ENCODE measurements at places on chromosomes 6 and 20.
A peak's percentile ranks its signal among the peaks of the same experiment; 100 is the strongest.

- DNase-seq: no peak
Measured at GRCh38 chr6:815348-815738, 122.4 kb upstream of the EXOC2 start.

- no peak for DNase-seq
Measured at GRCh38 chr6:33967265-33967767, 163.5 kb upstream of the MLN start.

GRCh38 chr6:138492871-138493270 is 6.4 kb downstream of the NHSL1 start:
- no peak for DNase-seq

GRCh38 chr6:75300531-75300855 is 15.9 kb upstream of the TMEM30A start:
- no peak for DNase-seq

GRCh38 chr20:23111307-23111943 is 25.3 kb upstream of the CD93 start:
- DNase-seq: no peak

- DNase-seq: no peak
Measured at GRCh38 chr6:74420221-74420620, 724.2 kb downstream of the CD109 start.

DNA sequence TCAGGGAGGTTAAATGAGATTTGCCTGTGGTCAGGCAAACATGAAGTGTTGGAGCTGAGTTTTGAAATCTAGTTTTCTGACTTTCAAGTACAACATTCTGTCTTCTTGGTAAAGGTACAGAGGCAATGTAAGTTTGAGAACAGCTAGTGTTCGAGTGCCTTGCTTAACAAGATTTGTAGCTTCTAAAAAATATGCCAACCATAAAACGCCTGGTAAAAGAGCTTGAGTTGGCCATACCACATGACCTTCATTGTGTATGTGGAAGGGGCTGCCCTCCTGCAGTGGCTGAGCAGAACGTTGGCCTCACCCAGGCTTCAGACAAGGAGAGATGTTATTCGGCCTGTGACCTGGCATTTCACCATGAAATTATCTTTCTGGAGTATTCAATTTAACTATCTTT is 86.5 kb downstream of the MAP7 start:
- DNase-seq: no peak

DNA sequence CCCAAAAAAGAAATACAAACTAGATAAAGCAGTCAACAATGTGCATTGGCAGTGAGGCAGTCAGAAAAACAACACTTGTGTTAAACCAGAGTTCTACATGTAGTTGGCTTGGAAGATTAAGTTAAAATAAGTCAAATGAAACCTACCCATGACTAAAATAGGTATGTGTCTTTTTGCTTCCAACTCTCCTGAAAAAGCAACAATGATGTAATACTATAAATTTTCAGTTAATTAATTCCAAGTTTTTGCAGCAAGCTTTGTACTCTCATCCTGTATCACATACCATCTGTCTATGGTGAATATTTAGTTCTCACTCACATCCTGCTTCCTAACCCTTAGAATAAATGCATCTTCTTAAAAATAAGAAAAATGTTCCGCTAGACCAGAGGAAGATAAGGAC is 261.5 kb downstream of the KIF16B start:
- DNase-seq: no peak

DNA sequence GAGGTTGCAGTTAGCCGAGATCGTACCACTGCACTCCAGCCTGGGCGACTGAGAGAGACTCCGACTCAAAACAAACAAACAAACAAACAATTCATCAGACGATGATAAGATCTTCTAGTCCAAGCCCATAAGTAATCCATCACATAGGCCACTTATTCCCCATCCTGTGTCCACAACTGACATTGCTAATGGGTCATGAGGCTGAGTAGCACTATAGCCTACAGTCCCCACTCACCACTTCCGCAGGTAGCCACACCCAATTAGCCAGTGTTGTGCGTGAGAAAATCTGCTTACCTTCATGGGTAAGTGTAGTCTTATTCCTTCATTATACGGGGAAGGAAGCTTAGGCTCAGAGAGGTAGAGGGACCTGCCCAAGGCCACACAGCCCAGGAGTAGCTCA is 13.1 kb downstream of the JPH2 start:
- DNase-seq: no peak

DNA sequence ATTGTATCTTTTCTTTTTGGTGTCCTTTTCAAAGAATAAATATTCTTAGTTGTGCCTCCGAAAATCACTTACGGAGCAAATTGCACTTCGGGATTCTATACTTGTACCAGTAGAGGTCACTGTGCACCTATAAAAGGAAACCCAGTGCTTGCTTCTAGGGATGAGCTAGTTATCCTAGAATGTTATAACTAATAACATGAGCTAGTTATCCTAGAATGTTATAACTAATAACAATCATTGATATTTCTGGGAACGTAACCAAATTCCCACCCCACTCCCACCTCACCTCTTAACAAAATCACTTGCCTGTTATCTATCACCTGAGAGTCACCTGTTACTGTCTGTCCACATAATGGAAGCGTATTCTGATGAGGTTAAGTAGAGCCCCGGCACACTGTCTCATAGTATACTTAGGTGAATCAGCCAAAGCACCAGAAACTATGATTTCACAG is 126.9 kb upstream of the TIAM2 start:
- no peak for DNase-seq

- DNase-seq: no peak
Measured at GRCh38 chr6:15922510-15923250, 206.2 kb upstream of the MYLIP start.

DNA sequence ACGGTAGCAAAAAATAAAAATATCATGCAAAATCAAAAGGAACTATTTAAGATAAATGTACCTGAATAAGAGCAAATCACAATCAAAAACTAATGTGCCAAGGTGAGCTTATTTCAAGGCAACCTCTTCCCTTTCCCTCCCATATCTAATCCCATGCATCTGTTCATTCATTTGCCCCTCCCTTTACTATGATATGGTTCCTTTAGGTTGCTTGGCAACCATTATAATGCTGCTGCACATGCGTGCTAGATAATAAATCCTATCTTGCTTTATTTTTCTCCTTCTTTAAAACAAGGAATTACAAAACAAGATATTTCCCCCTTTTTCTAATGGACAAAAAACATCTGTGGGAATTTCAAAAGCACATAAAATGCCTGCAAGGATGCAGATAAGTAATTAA is 318.2 kb upstream of the POU3F2 start:
- no peak for DNase-seq

- DNase-seq: no peak
Measured at GRCh38 chr6:138821519-138821918, 25.6 kb downstream of the ECT2L start.

- DNase-seq: no peak
Measured at GRCh38 chr20:52793339-52793963, 178.7 kb upstream of the TSHZ2 start.

- no peak for DNase-seq
Measured at GRCh38 chr6:150228072-150228733, 85.4 kb downstream of the PPP1R14C start.

GRCh38 chr6:12576389-12576788 is 140.2 kb upstream of the PHACTR1 start:
- DNase-seq: no peak

DNA sequence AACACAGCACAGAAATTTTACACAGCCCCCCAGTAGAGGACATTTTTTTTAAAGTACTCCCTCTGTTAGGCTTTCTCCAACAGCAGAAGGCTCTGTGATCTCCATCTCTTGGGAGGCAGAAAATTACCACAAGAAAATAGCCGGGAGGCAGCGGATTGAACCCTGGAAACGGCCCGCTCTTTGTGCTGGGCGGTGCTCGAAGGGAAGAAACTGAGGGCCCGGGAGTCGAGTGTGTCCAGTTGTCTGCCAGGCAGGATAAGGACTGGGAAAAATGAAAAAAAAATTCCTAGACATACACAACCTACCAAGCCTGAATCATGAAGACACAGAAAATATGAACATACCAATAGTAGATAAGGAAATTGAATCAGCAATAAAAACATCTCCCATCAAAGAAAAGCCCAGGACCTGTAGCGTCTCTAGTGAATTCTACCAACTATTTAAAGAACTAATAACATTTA is 31.5 kb downstream of the POM121L2 start:
- DNase-seq: no peak

- no peak for DNase-seq
Measured at GRCh38 chr6:29965873-29966601, 23.7 kb downstream of the HLA-A start.

- no peak for DNase-seq
Measured at GRCh38 chr20:58403272-58403671, 14.2 kb downstream of the VAPB start.

GRCh38 chr6:73586416-73586974 is 65.7 kb upstream of the EEF1A1 start:
- DNase-seq: no peak

DNA sequence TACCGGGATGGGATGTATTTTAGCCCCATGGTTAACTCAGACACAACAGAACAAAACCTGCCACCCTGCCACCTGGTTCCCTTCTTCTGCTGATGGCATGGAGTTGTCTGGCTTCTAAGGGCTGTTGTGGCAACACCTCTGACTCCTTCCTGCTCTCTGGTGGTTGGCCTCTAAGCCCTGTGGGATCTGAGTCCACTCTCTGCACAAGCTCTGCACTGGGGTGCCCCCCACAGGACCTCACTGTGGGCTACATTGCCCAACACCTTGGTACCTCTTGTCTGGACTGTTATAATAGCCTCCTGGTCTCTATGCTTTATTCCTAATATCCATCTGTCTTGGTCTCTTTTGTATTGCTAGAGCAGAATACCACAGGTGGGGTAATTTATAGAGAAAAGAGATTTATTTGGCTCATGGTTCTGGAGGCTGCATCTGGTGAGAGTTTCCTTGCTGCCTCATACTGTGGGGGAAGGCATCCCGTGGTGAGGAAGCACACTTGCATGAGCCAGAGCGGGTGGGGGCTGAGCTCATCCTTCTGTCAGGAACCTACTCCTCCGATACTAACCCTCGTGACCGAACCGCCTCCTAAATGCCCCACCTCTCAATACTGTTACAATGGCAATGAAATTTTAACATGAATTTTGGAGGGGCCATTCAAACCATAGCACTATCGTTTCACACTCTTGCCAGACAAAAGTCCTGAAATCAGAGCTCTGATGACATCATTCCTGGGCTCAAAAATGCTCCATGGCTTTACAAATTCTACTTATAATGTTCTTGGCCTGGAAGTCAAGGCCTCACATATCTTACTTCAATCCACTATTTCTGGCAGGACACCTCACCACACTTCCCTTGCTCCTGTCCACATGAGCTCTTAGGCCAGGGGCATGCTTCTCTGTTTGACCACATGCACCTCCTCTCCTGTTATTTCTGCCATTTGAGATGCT is 127.2 kb downstream of the PAX1 start:
- DNase-seq: no peak

GRCh38 chr6:147468634-147469033 is 39.9 kb upstream of the SAMD5 start:
- DNase-seq: no peak

DNA sequence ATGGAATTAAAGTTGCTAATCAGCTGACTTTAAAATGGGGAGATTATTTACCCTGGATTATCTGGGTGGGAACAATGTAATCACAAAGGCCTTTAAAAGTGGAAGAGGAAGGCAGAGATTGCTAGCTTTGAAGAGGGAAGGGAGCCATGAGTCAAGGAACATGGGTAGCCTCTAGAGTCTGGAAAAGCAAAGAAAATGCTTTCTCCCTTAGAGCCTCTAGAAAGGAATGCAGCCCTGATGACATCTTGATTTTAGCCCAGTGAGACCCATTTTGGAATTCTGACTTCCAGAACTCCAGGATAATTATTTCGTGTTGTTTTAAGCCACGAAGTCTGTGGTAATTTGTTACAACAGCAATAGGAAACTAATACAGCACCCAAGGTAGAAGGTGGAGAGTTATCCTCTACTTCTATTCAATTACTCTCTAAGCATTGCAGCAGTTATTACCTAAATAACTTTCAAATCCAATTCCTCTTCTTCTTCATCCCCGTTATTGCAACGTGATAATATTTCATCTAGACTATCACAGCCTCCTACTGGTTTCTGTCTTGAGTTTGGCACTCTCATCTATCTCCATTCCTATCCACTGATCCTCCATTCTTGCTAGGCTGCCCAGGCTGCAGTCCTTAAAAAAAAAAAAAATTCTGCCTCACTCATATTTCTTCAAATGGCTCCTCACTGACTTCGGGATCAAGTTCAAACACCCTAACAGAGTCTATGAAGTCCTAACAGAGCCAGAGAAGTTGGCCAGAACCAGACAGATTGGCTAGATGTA is 224.3 kb downstream of the BTBD9 start:
- no peak for DNase-seq

- peak; percentile 23 for DNase-seq
Measured at GRCh38 chr20:36154700-36155628, at the start of gene EPB41L1. Gene EPB41L1, plus strand, starts transcription at chr20:36154740. Its CDS starts 19,038 bp downstream, at chr20:36173778.

GRCh38 chr6:15593798-15594197 is 69.0 kb downstream of the DTNBP1 start:
- DNase-seq: no peak

- DNase-seq: no peak
Measured at GRCh38 chr6:141988954-141989705, 143.6 kb upstream of the GJE1 start.

GRCh38 chr6:67133973-67134372 is 1426.9 kb upstream of the EYS start:
- no peak for DNase-seq

DNA sequence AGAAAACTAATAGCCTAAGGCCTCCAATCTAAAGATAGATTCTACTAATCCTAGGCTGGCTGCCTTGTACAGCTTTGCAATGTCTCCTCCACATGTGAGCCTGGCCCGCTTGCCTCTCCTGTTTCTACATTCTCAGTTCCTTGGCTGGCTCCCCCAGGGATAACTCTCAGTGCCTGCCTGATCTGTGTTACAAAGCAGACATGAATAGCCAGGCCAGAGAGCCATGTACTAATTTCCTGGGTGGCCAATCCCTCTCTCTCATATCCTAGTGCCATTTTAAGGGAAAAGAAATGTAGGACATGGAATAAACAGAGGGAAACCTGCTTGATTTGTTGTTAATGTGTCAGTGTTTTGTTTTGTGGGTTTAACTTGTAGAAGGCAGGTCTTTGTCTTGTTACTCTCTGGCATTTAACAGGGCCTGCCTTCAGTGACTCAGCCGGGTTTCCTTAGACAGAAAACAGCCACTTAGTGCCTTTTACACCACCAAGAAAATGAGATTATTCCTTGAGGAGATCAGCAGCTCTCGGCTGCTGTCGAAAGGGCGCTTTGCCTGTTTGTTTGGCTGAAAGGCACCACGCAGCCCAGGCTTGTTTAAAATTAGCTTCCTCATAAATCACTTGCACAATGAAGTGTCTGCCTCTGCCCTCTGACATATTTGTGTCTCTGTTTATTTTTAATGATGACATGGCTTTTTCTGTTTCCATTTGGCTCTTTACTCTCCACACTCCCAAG is 702.7 kb downstream of the MAFB start:
- DNase-seq: no peak

All from activated gamma-delta T cell (primary cell).